ENCODE measurements at places on chromosomes 6 and 20.

GRCh38 chr6:167428664-167429333, 103.9 kb downstream of the TTLL2 start:
- DNase-seq, result no peak

- DNase-seq, result no peak
These were observed 423.8 kb upstream of the ADGRB3 start for GRCh38 chr6:68211242-68211795.

- no peak for DNase-seq
These were observed 55.5 kb upstream of the SMLR1 start for GRCh38 chr6:130771741-130772140.

DNA sequence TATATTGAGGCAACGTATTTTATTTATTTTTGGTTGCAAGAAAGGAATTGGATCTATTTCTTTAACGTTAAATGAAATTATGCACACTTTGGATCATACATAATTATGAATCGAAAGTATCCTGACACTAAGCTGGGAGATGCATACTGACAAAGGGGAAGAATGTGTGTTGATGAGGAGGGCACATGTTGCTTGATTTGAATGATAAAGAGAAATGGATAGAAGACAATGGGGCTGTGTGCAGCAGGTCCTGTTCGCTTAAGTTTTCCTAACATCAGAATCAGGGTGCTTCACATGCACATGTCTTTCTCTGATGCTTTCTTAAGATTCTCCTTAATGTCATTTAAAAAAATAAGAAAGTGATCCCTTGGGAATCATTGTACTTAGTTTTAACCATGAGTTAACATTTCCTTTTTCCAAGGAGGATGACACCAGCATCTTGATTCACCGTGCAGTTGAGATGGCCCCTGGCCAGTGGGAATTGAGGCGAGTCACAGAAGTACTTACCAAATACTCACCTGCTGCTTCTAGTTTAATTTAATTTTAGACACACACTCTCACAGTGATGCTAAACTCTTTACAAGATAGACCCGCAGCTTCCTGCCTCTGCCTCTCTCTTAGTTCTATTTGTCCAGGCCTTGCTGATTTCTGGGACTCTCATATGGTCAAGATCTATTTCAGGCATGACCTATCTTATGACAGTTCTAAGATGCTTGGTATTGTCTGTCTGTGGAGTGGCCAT, 116.5 kb downstream of the CLIC5 start:
- DNase-seq, result no peak

- DNase-seq, result no peak
These were observed 47.6 kb downstream of the AGPAT4 start for GRCh38 chr6:161226009-161226964.

GRCh38 chr6:401239-401993, 9.9 kb downstream of the IRF4 start:
- no peak for DNase-seq

GRCh38 chr6:44704240-44705150, 317.0 kb downstream of the CDC5L start:
- no peak for DNase-seq

DNA sequence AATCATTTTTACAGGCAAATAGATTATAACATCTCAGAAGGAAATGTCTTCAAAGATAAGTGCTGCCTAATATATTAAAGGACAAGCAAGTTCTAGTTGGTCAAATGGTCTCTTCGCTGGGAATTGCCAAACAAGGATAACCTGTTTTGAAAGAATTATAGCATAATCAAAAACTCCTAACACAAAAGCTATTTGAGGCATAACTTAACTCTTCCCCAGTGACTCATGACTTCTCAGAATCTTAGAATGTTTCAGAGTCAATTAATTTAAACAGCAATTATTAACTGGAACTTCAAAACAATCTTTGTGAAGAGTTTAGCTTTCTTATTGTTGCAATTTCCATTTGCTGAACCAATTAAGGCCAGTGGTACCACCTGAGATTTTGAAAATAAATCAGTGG, 126.6 kb downstream of the MTFR2 start:
- DNase-seq, result no peak

DNA sequence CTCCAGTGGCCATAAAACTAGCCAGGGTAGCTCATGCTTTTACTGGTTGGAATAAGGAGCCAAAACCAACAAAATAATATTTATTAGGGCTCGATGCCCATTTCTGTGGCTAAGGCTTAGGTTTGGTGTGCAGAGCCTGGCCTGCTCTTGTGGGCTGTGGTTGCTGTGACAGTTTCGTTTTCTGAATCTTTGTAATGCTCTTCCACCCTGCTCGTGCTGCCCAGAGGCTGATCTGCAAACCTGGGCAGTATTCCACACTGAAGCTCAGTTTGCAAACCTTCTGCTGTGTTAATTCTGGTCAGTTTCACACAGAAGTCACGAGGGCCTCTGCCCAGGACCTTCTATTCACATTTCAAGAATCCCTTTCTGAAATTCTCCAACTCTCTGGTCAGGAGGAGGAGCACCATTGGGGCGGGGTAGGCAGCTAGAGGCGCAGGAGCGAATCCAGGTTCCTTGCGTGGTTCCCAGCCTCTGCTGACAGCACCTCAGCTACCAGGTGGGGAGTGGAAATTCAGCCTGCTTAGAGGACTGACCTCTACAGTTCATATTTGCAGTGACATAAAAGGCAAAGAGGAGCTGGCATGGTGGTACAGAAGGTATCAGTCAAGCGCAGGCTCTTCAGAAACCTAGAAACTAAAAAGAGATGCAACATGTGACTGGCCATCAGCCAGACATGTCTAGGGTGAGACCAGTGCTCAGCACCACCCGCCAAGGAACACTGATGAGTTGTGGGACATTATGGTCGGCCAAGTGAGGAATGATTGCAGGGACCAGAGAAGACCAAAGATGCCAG, 14.3 kb upstream of the C20orf144 start:
- DNase-seq, result no peak

- DNase-seq, result no peak
These were observed 47.2 kb downstream of the SLC9A8 start for GRCh38 chr20:49859807-49860206.

DNA sequence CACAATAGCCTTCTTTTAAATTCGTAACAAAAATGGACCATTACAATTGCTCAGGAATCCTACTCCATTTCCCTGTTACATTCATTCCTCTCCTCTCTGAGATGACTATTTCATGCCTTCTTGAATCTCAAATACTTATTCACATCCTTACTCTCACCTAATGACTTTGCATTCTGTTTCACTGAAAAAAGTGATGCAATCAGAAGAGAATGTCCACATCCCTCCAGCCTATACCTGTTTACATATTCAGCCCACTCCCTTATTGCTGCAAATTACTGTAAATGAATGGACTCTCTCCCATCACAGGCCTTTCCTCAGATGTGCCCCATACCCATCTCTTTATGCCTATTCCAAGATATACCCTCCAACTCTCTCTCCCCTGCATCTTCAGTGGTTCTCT, 8.6 kb downstream of the TAAR1 start:
- no peak for DNase-seq

DNA sequence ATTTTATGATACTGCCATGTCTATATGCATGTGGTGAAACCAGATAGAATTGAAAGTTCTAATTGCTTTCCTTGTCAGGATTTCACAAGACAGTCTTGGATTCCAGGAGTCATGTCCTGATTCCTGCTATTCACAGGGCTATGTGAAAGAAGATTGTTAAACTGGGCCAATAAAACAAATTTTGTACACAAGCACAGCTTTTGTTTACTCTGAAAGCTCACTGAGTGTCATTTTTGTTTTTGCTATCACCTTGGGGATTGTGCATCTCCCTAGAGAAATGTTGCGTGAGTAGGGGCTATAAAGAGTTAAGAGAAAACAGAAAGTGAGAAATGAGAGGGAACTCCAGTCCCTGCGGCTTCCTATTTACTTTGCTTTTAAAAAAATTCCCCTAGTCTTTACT, 627.5 kb downstream of the PKHD1 start:
- no peak for DNase-seq

GRCh38 chr20:56179051-56179450, 69.5 kb upstream of the MC3R start:
- no peak for DNase-seq

DNA sequence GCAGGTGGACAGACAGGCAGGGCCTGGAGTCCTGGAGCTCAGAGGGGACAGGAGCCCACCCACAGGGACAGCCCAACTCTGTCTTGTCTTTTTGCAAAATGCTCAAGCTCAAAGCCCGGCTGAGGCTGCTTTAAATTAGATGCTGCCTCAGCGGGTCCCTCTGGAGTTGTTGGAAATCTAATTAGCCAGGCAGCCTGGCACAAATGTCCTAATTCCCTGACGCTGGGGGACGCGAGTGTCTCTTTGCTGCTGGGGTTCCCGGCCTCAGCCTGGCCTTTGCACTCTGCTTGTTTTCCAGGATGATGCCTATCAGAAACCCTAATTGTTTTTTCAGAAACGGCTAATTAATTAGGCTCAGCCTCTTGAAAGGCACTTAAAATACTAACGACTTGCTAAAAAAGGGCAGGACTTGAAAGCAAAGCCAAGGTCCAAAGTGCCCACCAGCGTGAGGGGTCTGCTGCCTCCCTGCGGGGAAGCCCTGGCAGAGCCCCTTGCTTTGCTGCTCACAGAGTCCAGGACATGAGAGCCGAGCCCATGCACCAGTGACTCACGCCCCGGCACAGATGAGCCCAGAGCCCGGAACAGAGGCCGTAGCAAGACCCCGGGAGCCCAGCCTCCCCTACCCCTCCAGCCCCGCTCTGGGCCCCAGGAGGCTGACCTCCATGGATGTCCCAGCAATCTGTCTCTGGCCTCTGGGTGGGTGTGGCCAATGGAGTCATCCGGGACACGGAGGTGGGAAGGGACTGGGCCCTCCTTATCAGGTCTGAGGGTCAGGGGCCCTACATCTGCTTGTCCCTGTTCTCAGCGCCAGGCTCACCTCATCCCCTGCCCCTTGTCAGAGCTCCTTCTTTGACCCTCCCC, 46.0 kb upstream of the BHLHE23 start:
- DNase-seq, result peak; percentile 44

DNA sequence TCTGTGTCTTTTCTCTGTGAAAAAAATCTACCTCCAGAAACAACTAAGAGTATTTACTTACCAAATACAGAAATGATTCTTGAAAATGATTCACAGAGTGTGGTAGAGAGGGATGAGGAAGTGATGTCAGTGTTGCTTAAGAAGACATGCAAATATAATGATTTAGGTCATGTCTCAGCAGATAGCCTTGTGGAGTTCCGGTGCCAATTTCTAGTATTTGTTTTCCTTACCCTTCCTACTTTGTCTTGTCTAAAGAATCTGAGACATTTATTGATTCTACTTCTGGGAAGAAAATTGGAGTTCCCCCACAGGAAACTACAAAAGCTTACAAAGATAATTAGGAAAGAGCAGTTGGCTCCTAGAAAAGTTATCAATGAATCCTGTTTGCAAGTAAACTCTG, 68.8 kb downstream of the GJA1 start:
- DNase-seq, result no peak

GRCh38 chr6:437037-437392, 45.5 kb downstream of the IRF4 start:
- DNase-seq, result no peak

DNA sequence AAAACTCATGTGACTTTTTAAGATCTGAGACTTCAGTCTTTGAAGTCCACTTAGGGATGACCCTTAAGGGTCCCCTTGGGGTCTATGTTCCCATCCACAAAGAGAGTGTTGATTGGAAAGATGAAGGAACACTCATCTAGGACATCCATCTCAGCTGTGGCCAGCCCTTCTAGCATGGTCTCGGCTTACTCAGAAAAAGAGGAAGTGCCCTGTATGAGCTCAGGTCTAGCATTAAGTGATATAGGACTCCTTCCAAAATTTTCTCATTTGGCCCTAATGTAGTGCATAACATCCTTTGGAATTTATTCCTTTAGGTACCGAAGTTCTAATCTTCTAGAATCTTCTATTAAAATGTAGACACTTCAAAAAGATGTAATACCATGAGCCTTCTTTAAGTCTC, 77.4 kb downstream of the NDUFAF5 start:
- DNase-seq, result no peak

DNA sequence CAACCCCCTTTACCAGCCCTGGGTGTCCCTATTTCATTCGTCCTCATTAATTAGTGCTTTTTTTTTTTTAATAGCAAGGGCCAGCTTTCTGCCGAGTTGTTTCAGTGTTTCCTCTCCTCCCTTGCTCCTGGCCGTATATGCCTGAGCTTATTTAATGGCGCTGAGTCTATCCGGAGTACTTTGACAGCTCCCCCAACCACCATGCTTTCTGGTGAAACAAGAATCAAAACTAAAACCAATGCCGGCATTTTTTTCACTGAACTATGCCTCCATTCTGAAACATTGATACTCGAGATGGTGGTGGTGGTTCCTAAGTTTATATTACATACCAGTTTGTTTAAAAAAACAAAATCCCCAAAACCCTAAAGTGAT, 1.2 kb downstream of the DCBLD1 start:
- DNase-seq, result no peak

GRCh38 chr20:20465252-20465651, 97.3 kb downstream of the INSM1 start:
- no peak for DNase-seq

DNA sequence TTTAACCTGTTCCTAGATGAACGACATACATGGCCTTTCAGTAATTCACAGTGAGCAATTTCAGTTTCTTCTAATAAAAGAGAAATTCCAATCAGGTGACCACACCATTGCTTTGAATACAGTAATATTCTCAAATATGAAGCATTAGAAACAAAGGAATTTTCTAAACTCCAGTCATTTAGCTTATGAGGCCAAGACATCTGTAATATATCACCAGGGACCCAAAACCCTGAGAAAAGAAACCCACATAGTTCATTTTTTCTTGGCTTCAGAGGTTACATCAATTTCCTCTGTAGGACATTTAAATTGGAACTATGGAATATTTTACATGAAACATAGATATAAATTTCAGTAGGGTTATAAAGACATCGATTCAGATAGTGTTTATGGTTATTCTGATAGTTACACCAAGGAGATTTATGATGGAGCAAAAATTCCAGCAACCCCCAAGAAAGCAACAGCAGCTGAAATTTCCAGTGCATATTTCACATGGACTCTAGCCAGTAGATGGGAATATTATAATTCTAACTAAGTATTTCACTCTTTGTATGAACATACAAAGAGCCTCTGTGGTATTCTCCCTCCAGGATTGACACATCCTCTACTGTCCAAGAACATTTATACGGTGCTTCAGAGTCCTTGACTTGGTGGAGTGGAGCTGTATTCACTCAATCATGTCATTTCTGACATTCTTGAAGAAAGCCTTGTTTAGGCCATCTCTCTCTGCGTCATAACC, 82.9 kb downstream of the ADGRG6 start:
- no peak for DNase-seq

GRCh38 chr20:63097336-63097831, 90.6 kb upstream of the BHLHE23 start:
- DNase-seq, result peak; percentile 26

GRCh38 chr6:26327450-26328264, 37.3 kb upstream of the BTN3A2 start:
- no peak for DNase-seq

- DNase-seq, result no peak
These were observed 26.8 kb downstream of the SERPINB6 start for GRCh38 chr6:2944405-2945152.

GRCh38 chr6:100235631-100236030, 229.1 kb downstream of the SIM1 start:
- DNase-seq, result no peak

GRCh38 chr20:49570828-49571552, 3.1 kb upstream of the PTGIS start:
- no peak for DNase-seq

GRCh38 chr20:47271046-47271615, 85.4 kb downstream of the ZMYND8 start:
- no peak for DNase-seq

- DNase-seq, result no peak
These were observed 24.5 kb upstream of the OR2J2 start for GRCh38 chr6:29146179-29146578.
